Fibroblast of villous mesenchyme (primary cell): ENCODE measurements at places on chromosomes 4 and X. TPM values are rescaled to one million over a fixed set of nuclear protein-coding genes. Genes with fewer than 3 reads are reported as not detected.

DNA sequence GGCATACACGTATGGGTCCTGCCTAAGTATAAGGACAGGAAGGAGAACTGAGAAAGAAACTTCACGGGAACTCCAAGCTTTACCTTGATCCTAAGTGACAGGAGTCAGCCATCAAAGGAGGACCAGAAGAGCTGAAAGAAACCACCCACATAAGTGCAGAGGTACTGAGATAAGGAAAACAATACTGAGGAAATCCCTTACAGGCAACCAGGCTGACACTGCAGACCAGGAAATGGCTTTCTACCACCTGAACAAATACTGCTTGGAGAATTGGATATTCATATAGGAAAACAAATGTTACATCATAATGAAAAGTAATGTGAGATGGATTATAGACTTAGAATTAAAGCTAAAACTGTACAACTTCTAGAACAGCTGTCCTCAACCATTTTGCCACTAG is 127.0 kb downstream of the IL15 start:
- no peak for DNase-seq

GRCh38 chr4:108118505-108118904 is 50.2 kb downstream of the LEF1 start:
- DNase-seq: no peak

DNA sequence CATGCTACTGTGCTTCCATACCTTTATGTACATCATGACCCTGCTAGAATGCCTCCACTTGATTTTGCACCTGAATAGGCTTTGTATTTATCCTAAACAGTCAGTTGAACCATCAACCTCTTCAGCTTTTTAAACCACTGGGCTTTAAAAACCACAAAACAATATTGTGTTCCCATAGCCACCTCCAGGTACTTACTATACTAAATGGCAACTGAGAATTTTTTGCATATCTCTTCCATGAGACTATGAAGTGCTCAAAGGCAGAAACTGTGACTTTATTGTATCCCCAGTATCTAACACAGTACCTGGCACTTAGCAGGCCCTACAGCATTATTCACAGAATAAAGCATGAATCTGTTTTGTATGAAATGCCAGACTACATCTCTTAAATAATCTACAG is 39.7 kb downstream of the ANAPC10 start:
- DNase-seq: no peak

DNA sequence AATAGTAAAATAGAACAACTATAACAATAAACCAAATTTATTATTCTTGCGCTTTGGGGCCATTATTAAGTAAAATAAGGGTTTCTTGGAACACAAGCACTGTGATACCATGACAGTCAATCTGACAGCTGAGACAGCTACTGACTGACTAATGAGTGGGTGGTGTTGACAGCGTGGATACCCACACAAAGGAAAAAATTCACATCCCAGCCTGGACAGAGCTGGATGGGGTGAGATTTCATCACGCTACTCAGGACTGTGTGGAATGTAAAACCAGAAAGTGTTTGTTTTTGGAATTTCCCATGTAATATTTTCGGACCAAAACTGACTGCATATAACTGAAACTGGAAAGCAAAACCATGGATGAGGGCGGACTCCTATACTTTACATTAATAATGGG is 48.8 kb downstream of the IGFBP7 start:
- DNase-seq: no peak

- DNase-seq: peak; percentile 85
These were observed 623.8 kb upstream of the DIPK2B start for GRCh38 chrX:45824471-45824870.

GRCh38 chrX:10944136-10944885 is 166.8 kb upstream of the HCCS start:
- no peak for DNase-seq

DNA sequence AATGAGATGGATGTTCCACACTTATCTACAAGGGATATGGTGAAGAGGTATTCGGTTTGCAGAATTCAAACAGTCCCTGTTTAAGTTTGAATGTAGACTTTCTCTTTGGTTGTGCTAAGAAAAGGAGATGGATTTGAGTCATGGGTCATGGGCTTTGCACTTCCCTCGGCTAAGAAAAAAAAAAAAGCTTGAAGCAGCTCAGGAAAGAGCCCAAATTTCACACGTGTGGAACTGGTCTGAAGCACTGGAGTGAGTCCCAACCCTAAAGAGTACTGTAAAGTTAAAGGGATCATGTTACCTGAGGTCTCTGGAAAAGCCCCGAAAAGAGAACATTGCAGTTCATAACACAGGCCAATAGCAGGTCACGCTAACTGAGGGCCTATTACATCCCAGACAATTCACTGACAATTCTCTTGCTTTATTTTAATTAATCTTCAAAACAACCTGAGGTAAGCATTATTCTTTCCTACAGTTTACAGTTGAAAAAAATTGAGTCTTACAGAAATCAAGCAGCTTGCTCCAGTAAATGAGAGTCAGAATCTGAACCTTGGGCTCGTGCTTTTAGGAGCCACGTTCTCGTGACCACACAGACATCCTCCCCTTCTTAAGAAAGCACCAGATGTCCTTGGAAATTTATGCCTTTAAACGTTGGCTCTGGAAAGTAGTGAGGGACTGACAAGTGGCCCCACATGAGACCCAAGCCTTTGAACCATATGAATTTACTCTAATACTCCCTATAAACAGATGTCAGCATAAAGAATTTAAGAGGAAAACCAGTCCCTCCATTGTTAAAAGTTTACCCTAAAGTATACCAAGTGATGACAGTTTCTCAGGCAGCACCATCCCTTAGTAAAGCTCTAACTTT is 89.3 kb downstream of the MAD2L1 start:
- peak; percentile 24 for DNase-seq

- no peak for DNase-seq
These were observed 23.1 kb downstream of the AIMP1 start for GRCh38 chr4:106339431-106339830.

DNA sequence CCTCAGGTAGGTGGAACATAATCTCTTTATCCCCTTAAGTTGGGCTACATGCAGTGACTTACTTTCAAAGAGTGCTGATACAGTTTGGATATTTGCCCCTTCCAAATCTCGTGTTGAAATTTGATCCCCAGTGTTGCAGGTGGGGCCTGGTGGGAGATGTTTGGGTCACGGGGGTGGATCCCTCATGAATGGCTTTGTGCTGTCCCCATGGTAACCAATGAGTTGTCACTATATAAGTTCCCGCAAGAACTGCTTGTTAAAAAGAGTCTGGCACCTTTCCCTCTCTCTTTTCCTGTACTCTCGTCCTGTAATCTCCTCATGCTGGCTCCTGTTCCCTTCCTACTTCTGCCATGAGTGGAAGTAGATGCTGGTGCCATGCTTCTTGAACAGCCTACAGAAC is 71.3 kb downstream of the GLRA3 start:
- no peak for DNase-seq

DNA sequence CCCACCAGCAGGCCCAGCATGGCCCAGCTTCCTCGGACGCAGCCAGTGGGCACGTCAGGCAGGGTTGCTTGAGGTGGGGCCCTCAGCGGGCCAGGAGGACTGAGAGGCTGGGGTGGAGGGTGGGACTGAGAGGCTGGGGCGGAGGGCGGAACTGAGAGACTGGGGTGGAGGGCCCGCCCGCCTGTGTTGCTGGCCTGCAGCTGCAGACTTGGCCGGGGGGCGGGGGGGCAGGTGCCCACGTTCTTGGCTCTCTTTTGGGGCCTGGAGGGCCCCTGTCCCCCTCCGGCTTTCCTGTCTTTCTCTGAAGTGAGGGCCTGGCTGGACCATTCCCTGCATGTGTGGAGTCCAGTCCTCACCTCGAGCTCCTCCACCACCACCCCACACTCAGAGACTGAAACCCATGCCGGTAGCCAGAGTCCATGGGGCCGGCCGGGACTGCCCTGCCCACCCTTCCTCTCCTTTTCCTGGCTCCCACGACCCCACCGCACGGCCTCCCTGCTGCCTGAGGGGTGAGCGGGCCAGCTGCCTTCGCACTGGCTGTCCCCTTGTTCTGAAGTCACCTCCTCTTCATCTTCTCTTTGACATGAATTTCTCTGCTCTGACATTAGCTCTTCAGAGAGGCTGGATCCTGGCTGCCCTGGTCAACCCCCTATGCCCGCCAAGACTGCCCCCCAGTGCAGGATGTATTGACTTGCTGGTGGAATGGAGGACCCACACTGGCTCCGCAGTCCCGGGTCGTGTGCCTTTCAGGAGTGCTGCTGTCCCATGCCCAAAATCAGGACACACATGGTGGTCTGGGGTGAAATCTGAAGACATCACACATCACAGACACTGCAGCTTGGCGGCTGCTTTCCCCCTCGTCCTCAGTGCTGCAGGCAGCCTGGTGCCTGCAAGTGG is 10.1 kb upstream of the NKX1-1 start:
- no peak for DNase-seq

GRCh38 chrX:122878269-122878668 is 305.8 kb upstream of the GRIA3 start:
- DNase-seq: no peak

DNA sequence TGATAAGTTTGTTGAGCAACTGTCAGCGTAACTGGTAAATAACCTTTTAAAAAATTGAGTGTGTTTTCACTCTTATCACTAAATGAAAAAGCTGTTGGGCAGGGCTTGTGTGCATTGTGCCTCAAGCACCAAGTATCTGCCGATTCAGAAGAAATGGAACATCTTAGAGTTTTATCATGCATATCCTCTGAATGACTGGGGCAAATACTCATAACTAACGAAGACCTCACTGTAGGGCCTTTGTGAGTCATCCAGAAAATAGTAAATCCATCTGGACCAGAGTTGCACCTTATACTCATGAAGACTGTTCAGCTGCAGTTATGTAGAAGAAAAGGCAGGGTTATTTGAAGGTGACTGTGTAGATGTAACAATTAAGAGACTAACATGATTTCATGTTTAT is 222.1 kb downstream of the CAMK2D start:
- DNase-seq: peak; percentile 25

DNA sequence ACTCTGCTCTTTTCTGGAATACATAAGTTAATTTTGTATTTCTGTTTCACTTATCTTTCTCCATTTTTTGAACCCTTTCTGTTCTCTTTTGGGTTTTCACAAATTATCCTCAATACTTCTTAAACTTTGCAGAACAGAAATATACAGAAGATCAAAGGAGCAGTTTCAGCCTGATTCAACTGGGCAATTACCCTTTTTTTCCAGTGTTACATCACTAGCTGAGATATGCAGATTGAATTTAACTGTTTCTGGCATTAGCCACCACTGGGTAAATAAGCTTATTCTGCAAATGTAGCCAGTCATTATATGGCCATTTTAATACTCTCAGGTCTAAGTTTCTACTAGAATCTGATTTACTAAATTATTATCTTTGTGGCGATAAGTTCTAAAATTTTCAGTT is 66.9 kb upstream of the GRID2 start:
- no peak for DNase-seq

GRCh38 chr4:117370944-117371668 is 285.7 kb upstream of the TRAM1L1 start:
- no peak for DNase-seq

GRCh38 chr4:189613207-189613606 is 327.5 kb upstream of the FRG1 start:
- DNase-seq: no peak

GRCh38 chrX:149652232-149652981 is 20.8 kb upstream of the TMEM185A start:
- DNase-seq: no peak

DNA sequence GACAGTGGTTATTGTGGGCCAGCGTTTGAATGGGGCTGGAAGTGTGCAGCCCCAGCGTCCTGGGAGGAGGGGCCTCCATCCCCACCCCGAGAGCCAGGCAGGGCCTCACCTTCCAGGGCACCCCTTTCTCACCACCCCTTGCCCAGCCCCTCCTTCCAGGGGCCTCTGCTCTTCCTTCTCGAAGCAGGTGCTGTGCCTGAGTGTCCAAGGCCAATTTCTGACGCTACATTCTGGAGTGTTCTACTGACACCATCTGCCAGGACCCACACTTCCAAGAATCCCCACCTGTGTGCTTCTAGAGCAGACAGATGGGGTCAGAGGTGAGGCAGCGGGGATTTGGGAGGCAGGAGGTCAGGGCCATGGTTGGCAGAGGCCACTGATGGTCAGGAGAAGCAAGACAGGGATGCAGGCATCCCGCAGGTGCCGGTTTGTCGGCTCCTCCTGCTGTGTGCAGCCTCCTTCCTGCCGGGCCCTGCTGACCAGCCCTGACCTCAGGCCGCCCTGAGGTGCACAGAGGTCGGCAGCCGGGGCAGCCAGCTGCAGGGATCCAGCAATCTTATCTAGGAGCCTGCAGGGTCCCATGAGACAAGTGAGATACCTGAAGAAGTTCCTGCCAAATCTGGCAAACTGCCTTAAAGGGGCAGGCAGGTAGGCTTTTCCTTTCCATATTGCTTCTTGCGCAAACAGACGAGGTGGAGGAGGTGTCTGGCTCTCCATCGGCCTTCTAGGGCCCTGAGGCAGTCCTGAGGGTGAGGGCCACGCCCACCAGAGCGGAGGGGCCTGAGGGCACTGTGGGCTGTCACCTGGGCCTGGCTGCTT is 18.8 kb downstream of the MSANTD1 start:
- no peak for DNase-seq

DNA sequence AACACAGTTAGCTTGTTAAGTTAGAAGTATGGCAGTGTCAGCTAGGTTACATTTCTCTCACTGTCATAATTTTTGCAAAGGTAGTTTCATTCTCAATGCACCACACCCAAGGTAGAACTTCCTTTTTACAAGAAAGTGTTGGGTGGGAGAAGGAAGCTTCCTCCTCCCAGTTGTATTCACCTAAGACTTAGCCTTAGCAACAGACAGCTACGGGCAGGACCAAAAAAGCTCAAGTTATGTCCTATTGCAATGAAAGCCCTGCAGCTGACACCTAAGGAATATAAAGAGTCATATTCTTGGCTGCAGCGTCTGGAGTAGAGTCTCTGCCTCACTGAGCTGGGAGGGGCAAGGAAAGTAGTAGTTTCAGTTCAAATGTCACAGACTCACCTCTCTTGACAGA is 25.1 kb upstream of the PRDM8 start:
- no peak for DNase-seq

- DNase-seq: peak; percentile 10
These were observed 47.6 kb upstream of the TMEM131L start for GRCh38 chr4:153418558-153418957.

DNA sequence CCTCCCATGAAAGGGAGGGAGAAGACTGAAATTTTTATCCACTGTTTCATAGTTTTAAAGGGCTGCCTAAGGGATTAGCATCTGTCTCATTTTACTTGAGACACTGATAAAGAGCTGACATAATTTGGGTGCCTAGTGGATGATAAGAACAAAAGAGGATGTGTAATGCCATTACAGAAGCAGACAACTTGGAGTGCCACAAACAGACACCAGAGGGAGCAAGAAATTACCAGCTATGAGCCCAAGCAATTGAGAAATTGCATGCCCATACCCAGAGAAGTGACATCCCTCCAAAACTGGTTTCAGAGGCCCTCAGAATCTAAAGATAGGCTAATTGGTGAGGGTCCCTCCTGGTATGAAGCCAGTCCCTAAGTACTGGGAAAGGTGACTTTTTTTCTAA is 38.5 kb upstream of the POU3F4 start:
- DNase-seq: no peak

The PCDH19 gene
- 0.32 and 0.86 TPM in 2 replicates for total RNA-seq

The RADX gene
- total RNA-seq: 0.64 and 0.86 TPM in 2 replicates

The GEMIN8 gene
- total RNA-seq: 9.3 and 10.4 TPM in 2 replicates

The MND1 gene
- 2.6 and 4.3 TPM in 2 replicates for total RNA-seq

The IL2 gene
- total RNA-seq: not detected in 2 replicates

The FGF13 gene
- under 0.01 TPM in 1 of 2 replicates, not detected in the other for total RNA-seq

The GAGE1 gene
- total RNA-seq: not detected in 2 replicates

The SLC2A9 gene
- 0.43 and 0.97 TPM in 2 replicates for total RNA-seq

The UGT2B11 gene
- not detected in 2 replicates for total RNA-seq
